ENCODE measurements at places on chromosomes 3 and 15. TPM values are rescaled to one million over a fixed set of nuclear protein-coding genes. Genes with fewer than 3 reads are reported as not detected.

DNA sequence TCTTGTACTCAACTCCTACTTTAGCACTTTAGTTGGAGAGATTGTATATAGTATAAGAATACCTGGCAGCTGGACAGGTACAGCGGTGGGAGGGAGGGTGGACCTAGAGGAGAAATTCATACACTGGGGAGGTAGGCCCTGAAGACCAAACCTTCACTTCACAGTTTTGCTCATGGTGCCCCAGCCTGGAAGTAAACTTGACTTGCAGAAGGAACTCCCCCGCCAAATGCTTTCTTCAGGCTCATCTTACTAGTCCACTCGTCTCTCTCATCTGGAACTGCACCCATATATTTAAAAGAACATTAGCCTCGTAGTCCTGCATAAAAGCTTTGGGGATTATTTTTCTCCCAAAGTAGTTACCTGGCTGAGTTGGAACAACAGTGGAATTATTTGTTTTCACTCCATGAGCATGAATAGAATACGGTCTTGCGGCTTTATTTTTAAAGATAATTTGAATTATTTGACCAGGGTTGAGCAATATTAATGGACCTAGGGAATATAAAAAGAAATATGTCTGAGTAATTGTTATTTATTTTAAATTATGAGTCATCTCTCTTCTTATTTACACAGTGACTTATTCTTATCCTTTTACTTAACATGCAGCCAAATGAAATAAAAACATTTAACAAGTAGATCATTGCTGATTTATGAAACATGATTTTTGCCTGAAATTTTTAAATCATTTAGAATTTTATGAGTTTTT, 25.5 kb upstream of the CP start:
- no peak for DNase-seq
- no peaks in the 10 kb centered on the region for H3K27me3 ChIP-seq
- H3K4me3 ChIP-seq = no peak overlapping the region
- H3K4me1 ChIP-seq = no peaks in the 10 kb centered on the region
- H3K27ac ChIP-seq = no peak overlapping the region

DNA sequence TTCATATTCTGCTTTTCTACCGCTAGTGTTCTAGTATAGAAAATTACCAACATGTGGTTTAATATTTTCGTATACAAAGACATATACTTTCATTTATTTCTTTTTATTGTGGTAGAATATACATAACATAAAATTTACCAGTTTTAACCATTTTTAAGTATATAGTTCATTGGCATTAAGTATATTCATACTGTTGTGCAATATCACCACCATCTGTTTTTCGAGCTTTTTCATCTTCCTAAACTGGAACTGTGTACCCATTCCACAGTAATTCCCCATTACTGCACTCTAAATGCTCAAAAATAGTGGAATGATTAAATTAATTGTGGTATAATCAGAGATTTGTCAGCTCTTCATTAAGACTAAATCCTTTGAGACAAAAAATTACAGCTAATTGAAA, 62.9 kb downstream of the ECT2 start:
- H3K36me3 ChIP-seq = no peaks in the 10 kb centered on the region
- no peaks in the 10 kb centered on the region for H3K4me1 ChIP-seq
- no peak overlapping the region for H3K4me3 ChIP-seq
- H3K27ac ChIP-seq = no peak overlapping the region

- no peaks in the 10 kb centered on the region for H3K4me1 ChIP-seq
- H3K27me3 ChIP-seq = no peaks in the 10 kb centered on the region
- no peak overlapping the region for H3K27ac ChIP-seq
- H3K36me3 ChIP-seq = no peaks in the 10 kb centered on the region
Observed at GRCh38 chr3:72533591-72534473, 314.4 kb downstream of the SHQ1 start.

The RTP1 gene
- not detected for total RNA-seq

The ACKR4 gene
- 3.9 TPM for total RNA-seq

Data from right atrium auricular region (tissue), 2 donors.